ENCODE measurements at places on chromosomes 6 and 20. TPM values are rescaled to one million over a fixed set of nuclear protein-coding genes. Genes with fewer than 3 reads are reported as not detected.

DNA sequence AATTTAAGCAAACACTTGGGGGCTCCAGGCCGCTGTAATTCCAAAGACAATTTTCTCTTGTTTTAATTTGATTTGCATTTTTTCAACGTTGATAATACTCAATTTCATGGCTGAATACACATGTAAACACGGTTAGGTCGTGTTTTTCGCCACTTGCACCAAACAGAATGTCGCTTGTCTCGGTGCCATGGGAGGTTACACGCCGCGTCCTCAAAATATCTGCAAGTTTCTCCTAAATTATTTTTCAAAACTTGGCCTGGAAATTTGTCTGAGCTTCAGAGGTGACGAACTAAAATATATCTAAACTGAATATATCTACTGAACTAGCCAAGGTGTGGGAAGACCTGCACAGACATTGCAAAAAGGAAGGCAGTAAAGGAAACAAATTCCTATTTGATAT is 15.0 kb downstream of the FOXA2 start:
- no peak overlapping the region for H3K27ac ChIP-seq
- H3K4me1 ChIP-seq = no peaks in the 10 kb centered on the region
- no peaks in the 10 kb centered on the region for H3K36me3 ChIP-seq
- H3K27me3 ChIP-seq = peaks cover 68% of the 10 kb centered on the region
- no peak for DNase-seq
- no peak overlapping the region for H3K4me3 ChIP-seq

Gene AIF1
- total RNA-seq = 8.1 TPM

- H3K27me3 ChIP-seq = no peaks in the 10 kb centered on the region
- no peak for DNase-seq
- no peaks in the 10 kb centered on the region for H3K36me3 ChIP-seq
- peaks cover 3% of the 10 kb centered on the region for H3K4me1 ChIP-seq
- H3K27ac ChIP-seq = peak overlapping the region; percentile 16
Measured at GRCh38 chr20:825710-826421, 7.6 kb upstream of the FAM110A start.

Gene FAM162B
- not detected for total RNA-seq

GRCh38 chr20:36308986-36309385 is 2.8 kb downstream of the DLGAP4 start:
- peaks cover 84% of the 10 kb centered on the region for H3K27me3 ChIP-seq
- H3K4me1 ChIP-seq = peaks cover 10% of the 10 kb centered on the region
- no peak overlapping the region for H3K27ac ChIP-seq
- H3K4me3 ChIP-seq = peak overlapping the region; percentile 57
- DNase-seq = no peak

- H3K36me3 ChIP-seq = no peaks in the 10 kb centered on the region
- no peak overlapping the region for H3K4me3 ChIP-seq
- H3K27me3 ChIP-seq = no peaks in the 10 kb centered on the region
- no peaks in the 10 kb centered on the region for H3K4me1 ChIP-seq
Measured at GRCh38 chr6:51474022-51474975, 613.1 kb downstream of the PKHD1 start.

GRCh38 chr6:46269447-46270229 is 98.9 kb upstream of the ENPP5 start:
- H3K27ac ChIP-seq = no peak overlapping the region
- no peaks in the 10 kb centered on the region for H3K36me3 ChIP-seq
- H3K4me3 ChIP-seq = no peak overlapping the region
- DNase-seq = no peak

Data from T-helper 17 cell (primary cell).